ENCODE measurements at places on chromosomes 16 and 17.
A peak's percentile ranks its signal among the peaks of the same experiment; 100 is the strongest.

- DNase-seq: no peak
Measured at GRCh38 chr16:27199736-27200135, 3.6 kb upstream of the KDM8 start.

GRCh38 chr17:79930877-79931816 is 91.9 kb upstream of the CBX4 start:
- peak; percentile 59 for DNase-seq

GRCh38 chr17:42484304-42484703 is 25.6 kb downstream of the ATP6V0A1 start:
- no peak for DNase-seq

DNA sequence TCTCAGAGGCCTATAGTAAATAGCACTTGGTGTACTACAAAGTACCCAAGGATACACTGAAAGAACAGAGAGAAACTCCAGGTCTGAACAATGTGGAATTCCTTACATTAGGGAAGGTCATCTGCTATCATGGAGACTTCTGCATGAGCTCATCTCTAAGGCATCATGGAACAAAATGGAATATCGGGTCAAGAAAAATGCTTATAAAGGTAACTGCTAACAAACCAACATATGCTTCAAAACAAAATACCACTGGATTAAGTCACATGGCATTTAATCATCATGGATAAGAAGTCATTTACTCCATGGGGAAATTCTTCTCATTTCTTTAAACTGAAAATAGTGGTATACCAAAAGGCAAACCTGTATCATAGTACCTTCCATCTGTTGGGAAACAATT is 34.2 kb downstream of the TXNDC11 start:
- peak; percentile 42 for DNase-seq

DNA sequence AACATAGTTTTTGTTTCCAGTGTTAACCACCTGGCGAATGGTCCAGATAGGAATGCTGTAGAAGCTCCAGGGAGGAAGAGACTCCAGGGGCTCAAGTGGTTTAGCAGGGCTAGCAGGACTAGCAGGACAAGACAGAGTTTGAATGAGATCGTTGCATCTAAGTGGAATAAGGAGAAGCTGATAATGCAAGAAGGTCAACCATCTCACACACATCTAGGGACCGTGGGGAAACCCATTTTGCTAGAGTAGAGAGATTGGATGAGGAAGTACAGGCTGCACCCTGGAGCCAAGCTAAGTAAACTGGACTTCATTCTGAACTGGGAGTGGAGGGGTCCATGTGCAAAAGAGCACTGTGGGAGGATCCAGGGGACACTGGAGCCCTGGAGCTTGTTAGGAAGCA is 86.1 kb upstream of the HSBP1 start:
- DNase-seq: no peak
